ENCODE measurements at places on chromosomes 7 and 10.
A peak's percentile ranks its signal among the peaks of the same experiment; 100 is the strongest.

GRCh38 chr7:129652914-129653313, 41.4 kb downstream of the NRF1 start:
- DNase-seq, result no peak

- no peak for DNase-seq
Measured at GRCh38 chr10:7492660-7493046, 81.8 kb upstream of the SFMBT2 start.

DNA sequence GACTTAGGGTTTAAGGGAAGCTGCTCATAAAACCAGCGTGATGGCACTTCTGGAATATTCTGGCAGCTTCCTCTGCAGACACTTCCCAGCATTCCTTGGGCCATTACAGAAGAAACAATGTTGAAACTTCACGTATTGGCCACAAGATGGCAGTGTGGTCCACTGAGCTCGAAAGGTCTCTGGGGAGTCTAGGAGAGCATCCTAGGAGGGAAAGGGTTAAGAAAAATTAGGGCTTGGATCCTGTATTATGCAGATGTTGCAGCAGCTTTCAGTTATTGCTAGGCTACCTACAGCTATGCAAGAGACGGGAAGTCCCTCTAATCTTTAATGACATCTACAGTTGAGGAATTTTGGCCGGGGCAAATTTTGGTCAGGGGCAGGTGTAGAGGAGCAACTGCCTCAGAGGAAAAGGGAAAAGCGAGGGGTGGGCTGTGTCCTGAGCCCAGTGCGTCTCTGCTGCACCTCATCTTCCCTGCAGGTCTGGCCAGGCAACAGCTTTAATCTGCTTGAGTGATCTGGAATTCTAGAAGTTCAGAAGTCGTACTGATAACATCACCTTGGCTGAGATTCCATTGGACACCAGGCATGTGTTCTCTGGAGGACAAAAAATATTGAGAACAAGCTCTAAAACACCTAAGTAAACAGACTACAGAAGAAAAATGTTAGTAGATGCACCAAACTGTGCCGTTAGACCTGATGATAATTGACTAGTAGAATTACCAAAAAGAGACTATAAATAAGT, 220.8 kb upstream of the PRSS58 start:
- peak; percentile 27 for DNase-seq

- DNase-seq, result no peak
Measured at GRCh38 chr10:21212348-21212747, 313.1 kb downstream of the SKIDA1 start.

DNA sequence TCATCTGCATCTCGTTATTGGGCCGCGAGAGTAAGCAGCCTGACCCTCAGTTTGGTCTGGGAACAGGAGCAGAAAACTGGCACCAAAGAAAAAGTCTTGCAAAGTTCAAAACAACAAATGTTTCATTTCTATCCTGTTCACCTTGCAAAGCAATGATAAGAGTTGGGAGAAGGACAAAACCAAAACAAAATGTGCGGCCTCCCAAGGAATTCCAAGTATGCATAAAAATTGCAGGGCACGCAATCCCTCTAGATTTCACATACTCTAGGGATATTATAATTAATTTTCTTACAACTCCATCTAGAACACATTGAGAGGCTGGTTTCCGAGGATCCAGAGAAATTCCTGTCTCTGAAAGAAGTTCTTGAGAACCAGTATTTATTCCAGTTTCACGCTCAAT, 20.1 kb downstream of the CHUK start:
- no peak for DNase-seq

GRCh38 chr10:29874606-29875269, 184.6 kb downstream of the JCAD start:
- DNase-seq, result no peak

GRCh38 chr10:124420254-124420653, 1.5 kb upstream of the OAT start:
- DNase-seq, result no peak

- DNase-seq, result no peak
Measured at GRCh38 chr10:69315610-69316312, 37.5 kb downstream of the HK1 start.

- DNase-seq, result no peak
Measured at GRCh38 chr7:42964849-42965805, 33.0 kb downstream of the MRPL32 start.

DNA sequence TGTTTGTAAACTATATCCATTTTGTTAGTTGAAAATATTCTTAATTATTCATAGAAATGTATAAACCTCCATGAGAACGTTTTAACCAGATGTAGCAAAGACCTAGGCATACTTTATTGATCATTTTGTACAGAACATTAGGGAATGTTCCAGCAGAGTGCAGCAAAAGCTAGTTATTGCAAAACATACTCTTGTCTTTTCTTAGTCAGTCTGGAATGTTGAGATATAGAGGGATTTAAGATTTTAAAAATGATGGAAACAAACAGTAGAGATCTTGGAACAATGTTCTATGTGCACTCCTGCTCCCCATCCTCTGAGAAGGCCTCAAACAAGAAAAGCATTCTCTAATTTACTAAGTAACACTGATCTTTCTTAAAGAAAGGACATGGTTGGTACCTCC, 292.1 kb downstream of the BBS9 start:
- no peak for DNase-seq

GRCh38 chr7:135490783-135491182, 19.1 kb downstream of the CNOT4 start:
- no peak for DNase-seq

GRCh38 chr10:89648074-89648473, 3.0 kb upstream of the PANK1 start:
- DNase-seq, result no peak

- DNase-seq, result no peak
Measured at GRCh38 chr10:87700031-87700796, 40.5 kb downstream of the PAPSS2 start.

DNA sequence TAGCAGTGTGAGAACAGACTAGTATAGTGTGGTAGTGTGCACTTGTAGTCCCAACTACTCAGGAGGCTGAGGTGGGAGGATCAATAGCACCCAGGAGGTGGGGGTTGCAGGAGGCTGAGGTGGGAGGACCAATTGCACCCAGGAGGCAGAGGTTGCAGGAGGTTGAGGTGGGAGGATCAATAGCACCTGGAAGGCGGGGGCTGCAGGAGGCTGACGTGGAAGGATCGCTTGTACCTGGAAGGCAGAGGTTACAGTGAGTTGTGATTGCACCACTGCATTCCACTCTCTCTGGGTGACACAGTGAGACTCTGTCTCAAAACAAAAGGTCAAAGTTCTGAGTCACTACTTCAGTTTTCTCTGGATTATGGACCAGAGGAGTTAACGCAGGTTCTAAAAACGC, 22.6 kb upstream of the DIP2C start:
- DNase-seq, result no peak

- no peak for DNase-seq
Measured at GRCh38 chr7:38542156-38542555, 89.0 kb downstream of the AMPH start.

DNA sequence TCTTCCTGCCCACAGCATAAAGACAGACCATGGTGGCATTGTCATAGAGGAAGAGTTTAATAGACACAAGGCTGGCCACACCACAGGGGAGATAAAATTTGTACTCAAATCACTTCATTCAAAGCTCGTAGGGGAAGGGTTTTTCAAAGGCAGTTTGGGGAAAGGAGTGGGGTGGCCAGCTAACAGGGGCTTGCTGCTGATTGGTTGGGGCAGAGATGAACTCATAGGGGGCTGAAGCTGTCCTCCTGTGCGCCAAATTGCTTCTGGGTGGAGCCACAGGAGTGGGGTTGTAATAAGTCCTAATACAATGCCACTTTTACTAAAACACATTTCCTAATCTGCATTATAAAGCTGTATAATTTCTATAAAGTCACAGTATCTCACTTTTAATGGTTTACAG, 22.5 kb downstream of the PDZD8 start:
- no peak for DNase-seq

GRCh38 chr10:12946372-12946771, 55.1 kb downstream of the CCDC3 start:
- DNase-seq, result no peak

DNA sequence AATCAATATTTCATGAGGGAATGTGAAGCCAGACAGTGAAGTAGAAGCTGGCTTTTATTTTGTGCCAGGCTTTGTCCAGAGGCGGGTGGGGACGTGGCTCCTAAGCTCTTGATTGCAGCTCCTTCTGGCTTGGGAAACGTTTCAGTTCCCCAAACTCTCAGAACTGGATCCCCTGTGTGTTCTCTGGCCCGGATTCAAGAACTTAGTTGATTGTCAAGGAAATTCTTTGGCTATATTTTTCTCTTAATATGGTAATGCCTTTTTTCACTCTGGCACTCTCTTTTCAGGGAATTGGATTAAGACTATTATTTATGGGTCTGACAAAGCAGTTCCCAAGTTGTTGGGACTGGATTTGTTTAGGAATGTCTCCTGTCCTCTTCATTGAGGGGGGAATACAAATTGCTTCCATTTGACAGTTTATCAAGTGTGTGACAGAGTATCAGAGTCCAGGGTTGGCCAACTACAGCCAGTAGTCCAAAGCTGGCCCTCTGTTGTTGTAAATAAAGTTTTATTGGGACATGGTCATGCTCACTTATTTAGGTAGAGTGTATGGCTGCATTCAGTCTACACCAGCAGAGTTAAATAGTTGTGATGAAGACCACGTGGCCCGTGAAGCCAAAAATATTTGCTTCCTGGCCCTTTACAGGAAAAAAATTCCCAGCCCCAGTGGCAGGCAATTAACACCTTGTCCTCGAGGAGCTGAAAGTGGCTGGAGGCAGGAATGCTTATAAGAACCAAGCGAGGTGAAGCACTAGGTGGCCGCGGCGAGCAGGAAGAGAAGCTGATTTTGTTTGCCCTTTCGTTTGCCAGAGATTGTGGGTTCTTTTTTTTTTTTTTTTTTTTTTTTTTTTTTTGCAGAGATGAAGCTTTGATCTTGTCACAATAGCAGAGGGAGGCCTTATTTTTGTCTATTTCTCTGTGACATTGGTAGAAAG, 34.3 kb downstream of the HTRA1 start:
- DNase-seq, result no peak

DNA sequence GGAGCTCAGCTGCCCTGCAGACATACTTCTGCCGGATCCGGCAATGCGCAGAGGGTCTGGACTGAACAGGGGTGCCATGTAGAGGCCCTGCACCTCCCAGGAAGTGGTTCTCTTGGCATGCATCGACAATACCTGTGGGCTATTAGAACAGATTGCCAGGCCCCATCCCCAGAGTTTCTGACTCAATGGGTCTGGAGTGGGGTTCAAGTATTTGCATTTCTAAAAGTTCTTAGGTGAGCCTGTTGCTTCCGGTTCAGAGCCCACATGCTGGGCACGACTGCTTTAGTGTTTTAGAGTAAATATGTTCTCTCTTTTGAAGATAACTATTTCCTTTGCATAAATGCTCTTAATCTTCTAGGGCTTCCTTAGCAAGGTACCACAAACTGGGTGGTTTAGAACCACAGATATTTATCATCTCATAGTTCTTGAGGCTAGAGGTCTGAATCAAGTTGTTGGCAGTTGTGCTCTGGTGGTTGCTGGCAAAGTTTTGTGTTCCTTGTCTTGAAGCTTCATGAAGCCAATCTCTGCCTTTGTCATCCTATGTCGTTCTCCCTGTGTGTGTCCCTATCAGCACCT, 435.5 kb downstream of the TCERG1L start:
- no peak for DNase-seq

- DNase-seq, result no peak
Measured at GRCh38 chr7:142956951-142957623, 5.1 kb downstream of the KEL start.

GRCh38 chr10:34141032-34141680, 673.9 kb downstream of the PARD3 start:
- DNase-seq, result no peak

DNA sequence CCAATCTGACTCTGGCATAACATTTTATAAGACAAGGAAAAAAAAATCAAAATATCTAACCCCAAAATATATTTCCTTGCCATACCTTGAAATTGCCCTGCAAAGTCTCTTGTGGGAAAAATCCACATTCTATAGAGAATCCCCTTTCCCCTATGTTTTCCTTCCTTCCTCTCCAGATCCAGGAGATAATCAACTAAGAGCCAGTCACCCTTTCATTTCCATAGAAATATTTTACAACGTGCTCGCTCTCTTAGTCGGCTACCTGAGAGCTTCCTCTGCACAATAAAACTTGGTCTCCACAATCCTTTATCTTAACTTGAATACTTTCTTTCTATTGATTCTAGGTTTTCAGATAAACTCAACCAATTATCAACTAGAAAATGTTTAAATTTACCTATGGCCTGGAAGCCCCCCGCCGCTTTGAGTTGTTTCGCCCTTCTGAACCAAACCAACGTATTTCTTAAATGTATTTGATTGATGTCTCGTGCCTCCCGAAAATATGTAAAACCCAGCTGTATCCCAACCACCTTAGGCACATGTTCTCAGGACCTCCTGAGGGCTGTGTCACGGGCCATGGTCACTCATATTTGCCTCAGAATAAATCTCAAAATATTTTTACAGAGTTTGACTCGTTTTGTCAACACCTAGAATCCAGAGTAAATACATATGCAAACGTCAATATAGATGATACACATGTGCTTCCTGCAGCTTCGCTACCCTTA, 869 bp downstream of the PSAP start:
- no peak for DNase-seq

GRCh38 chr7:69893906-69894305, 295.6 kb downstream of the AUTS2 start:
- DNase-seq, result no peak

- DNase-seq, result no peak
Measured at GRCh38 chr7:37756797-37757551, 73.4 kb downstream of the GPR141 start.

DNA sequence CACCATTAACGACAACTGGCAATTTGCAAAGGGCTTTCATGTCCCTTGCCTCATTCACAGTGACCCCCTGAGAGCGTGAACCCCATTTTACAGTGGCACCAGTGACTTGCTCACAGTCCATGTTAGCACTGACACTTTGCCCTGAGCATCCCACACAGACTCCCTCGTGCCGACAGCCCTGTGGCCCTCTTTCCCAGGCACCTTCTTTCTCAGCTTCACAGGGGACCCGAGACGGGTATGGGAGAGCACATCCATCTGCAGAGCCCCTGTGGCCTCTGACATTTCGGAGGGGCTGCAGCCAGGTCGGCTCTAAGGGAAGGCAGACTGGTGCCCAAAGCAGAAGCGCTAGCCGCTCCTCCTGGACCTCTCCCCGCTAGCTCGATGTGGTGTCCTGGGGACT, 10.8 kb downstream of the LOXL4 start:
- no peak for DNase-seq

DNA sequence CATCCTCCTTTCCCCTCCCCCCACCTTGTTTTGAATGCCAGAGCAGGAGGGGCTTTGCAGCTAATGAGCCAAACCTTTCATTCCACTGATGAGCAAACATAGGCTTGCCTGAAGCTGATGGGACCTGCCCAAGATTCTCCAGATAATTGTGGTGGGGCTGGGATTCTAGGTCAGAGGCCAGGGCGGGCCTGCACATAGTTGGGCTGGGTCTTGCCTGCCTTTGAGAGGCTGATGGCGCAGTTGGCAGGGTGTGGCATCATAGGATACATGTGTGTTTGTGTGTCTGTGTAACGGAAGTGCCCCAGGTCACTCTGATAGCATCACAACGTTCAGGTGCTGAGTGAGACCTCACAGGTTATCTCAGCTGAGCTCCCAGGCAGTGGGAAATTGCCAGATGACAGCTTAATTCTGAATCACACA, 22.9 kb downstream of the BTBD16 start:
- DNase-seq, result no peak
